MG63 (cell line): ENCODE measurements at places on chromosomes 12 and 14. TPM values are rescaled to one million over a fixed set of nuclear protein-coding genes. Genes with fewer than 3 reads are reported as not detected.

MYRFL gene
- not detected in 2 replicates for total RNA-seq

GRCh38 chr12:66934302-66935062 lies 255.6 kb upstream of the GRIP1 start:
- DNase-seq = no peak

- DNase-seq = no peak
Measured at GRCh38 chr14:103896578-103896977, 31.7 kb upstream of the TDRD9 start.

DNA sequence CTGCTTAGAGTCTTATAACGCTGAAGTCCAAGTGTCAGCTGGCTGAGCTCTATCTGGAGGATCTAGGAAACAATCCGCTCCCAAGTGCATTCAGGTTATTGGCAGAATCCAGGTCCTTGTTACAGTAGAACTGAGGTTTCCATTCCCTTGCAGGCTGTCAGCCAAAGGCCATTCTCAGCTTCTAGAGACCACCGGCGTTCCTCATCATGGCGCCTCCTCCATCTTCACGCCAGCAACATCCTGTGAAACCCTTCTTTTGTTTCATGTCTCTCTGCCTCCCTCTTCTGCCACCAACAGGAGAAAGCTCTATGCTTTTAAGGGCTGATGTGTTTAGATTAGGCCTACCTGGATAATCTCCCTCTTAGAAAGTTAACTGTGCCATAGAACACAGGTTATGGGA lies 133.0 kb upstream of the RASSF8 start:
- DNase-seq = no peak

DNA sequence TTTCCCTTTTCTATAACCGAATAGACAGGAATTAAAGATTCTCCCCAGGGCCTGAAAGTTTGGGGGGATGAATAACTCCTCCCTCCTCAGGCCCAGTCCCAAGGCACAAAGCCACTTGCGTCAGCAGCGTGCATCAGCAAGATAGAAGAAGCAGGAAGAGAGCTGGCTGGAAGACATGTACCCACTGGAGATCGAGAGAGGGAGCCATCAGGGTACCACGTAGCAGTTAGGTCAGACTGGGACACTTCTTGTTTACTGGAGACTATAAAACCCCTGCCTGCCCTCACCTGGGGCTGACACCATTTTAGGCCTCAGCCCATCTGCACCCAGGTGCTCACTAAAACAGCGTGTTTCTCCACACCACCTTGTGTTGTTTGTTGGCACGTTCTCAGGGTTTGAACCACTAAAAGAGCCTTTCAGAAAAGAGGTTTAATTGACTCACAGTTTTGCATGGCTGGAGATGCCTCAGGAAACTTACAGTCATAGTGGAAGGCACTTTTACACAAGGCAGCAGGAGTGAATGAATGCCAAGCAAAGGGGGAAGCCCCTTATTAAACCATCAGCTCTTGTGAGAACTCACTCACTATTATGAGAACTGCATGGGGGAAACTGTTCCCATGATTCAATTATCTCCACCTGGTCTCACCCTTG lies 93.2 kb downstream of the TMTC3 start:
- no peak for DNase-seq

DNA sequence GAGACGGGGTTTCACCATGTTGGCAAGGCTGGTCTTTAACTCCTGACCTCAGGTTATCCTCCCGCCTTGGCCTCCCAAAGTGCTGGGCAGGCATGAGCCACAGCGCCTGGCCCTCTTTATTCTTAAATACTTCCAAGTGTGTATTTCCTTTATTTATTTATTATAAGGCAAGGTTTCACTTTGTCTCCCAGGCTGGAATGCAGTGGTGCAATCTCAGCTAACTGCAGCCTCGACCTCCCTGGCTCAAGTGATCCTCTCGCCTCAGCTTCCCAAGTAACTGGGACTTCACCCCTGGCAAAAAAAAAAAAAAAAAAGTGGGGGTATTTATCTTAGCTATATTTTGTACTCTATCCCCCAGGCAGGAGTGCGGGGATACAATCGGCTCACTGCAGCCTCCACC lies 6.8 kb downstream of the FAM216A start:
- no peak for DNase-seq

DNA sequence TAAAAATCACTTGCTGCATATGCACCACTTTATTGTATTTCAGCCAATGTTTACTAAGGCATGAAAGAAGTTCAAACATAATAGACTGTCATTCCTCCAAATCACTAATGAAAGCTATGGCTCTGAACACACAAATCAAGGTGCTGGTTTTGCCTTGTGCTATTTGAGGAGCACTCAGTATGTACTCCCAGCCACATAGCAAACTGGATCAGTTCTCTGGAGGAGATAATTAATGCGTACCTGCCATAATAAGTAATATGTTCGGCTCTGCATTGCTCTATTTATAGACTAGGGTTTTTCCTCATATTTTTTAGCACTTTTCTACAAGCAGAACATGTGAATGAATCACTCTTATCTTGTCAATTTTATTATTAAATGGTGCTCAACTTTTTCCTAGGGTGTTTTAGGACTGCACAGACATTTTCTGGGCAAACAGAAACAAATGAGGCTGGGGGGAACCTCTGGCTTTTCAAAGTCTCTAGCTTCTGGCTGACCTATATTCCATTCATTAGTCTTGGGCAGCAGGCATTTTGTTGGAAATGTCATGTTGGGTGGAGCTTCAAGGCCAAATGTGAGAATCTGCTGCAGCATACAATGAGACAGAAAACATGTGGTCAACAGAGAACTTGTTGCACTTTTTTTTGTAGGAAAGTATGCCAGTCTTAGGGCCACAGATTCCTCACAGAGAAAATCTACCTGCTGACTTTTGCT lies 88.4 kb downstream of the GRIP1 start:
- DNase-seq = no peak

GRCh38 chr14:93186956-93187355 lies 1.8 kb downstream of the LYSET start:
- DNase-seq = no peak
